ENCODE measurements at places on chromosomes 6 and 20.
A peak's percentile ranks its signal among the peaks of the same experiment; 100 is the strongest.

DNA sequence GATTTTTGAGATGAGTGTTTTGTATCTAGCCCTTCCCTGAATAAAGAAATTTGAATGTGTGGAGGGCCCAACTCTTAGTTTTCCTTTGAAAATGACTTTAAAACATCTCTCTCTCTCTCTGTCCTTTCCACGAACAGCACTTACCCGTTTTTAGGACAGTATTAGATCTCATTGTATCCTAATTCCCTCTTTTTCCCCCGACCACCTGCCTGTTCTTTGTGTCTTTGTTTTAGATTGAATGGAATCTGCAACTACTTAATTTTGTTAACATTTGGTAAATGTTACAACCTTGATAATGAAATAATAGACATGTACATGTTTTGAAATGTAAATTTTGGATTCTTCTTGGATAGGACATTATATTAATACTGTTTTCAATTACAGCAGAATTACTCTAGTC lies 3.1 kb downstream of the DSP start:
- no peak for DNase-seq

- DNase-seq = no peak
Measured at GRCh38 chr20:62147528-62147927, 4.0 kb downstream of the SS18L1 start.

GRCh38 chr20:59972037-59972801 lies 14.0 kb downstream of the CDH26 start:
- no peak for DNase-seq

DNA sequence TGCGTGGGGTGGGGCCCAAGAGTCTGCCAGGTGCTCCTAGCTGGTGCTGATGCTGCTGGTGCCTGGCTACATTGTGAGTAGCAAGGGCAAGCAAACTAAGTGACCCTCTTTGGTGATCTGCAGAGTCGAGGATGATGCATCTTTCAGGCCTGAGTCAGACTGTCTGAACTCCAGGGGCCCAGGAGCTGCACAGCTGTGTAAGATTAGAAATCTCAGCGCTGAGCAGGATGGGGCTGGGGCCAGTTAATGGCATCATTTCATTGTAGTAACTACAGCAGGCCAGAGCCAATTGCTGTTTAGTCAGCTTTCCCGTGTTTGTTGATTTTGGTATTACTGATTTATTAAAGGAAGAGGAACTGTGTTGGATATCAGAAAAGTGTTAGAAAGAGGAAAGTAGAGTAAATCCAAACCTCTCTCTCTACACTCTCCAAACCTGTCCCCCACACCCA lies 365.2 kb downstream of the PAX1 start:
- DNase-seq = no peak

GRCh38 chr6:137013738-137014602 lies 30.8 kb downstream of the IL20RA start:
- peak; percentile 9 for DNase-seq

DNA sequence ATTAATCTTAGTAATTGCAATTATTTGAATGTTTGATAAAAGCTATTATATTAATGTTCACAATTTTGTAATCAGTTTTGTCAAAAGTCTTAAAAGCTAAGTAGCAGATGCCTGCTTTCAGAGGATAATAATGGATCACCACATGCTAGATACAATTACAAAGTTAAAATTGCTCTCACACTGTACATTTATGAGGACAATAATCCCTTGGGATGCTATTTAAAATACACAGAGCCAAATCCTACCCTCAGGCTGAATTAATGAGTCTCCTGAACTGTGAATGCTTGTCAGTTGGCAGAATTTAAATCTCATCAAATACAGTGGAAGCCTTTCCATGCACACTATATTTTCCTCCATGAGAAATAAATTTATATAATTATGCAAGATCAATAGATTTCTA lies 153.3 kb upstream of the SYNCRIP start:
- DNase-seq = no peak

GRCh38 chr6:3775847-3776246 lies 24.3 kb upstream of the PXDC1 start:
- no peak for DNase-seq

DNA sequence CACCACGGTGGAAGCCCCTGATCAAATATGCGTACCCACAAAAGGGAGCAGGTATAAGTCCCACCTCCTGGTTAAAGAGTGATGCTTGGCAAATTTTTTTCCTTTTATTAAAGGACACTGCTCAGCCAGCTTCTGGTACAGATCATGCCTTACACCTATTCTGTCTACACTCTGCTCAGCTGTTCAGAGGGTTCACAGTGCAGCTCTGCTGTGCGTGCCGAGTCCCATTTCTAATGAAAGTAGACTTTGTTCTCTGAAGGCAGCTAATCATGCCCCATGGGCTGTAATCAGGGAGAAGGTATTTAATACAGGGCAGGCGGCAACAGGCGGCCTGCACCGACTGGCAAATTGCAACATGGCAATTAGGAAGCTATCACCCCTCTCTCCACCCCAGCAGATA lies 16.3 kb downstream of the LRRC73 start:
- DNase-seq = no peak

DNA sequence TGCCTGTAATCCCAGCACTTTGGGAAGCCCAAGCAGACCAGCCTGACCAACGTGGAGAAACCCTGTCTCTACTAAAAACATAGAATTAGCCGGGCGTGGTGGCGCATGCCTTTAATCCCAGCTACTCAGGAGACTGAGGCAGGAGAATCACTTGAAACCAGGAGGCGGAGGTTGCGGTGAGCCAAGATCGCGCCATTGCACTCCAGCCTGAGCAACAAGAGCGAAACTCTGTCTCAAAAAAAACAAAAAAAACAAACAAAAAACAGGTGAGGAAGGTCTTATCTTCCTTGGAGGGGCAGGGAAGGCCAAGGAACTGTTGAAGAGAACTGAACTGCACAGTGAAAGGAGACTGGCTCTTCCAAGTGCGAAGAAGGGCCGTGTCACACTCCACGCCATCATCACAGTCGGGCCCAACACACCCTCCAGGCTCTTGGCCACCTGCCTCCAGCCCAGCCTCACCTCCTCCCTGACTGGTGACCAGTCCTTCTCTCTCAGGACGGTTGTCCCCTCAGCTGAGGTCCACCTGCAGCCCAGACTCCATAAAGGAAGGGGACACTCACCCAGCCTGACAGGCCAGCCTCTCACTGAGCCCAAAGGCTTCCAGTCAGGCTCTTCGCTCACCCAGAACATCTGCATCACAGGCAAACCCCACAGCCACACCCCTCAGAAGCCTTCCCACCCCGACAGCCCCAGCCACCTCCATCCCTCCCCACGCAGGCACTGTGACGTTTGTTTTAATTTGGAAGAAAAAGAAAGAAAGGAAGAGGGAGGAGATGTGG lies 4.1 kb downstream of the ZC3H12D start:
- DNase-seq = no peak

DNA sequence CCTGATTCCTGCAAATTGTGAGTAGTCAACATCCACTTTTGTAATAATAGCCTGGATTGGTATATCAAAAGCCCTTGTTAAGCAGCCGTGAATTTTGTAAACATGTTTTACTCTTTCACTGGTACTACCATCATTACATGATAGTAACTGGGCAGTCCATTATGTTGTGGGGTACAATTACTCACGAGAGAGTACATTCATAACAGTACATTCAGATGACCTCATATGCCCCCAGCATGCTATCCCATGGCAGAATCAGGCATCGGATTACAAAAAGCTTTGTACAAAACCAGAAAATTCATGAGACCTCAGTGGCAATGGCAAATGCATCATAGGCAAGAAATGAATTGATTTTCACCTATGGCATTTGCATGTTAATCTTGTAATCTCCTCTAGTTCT lies 166.2 kb downstream of the EPM2A start:
- DNase-seq = no peak

DNA sequence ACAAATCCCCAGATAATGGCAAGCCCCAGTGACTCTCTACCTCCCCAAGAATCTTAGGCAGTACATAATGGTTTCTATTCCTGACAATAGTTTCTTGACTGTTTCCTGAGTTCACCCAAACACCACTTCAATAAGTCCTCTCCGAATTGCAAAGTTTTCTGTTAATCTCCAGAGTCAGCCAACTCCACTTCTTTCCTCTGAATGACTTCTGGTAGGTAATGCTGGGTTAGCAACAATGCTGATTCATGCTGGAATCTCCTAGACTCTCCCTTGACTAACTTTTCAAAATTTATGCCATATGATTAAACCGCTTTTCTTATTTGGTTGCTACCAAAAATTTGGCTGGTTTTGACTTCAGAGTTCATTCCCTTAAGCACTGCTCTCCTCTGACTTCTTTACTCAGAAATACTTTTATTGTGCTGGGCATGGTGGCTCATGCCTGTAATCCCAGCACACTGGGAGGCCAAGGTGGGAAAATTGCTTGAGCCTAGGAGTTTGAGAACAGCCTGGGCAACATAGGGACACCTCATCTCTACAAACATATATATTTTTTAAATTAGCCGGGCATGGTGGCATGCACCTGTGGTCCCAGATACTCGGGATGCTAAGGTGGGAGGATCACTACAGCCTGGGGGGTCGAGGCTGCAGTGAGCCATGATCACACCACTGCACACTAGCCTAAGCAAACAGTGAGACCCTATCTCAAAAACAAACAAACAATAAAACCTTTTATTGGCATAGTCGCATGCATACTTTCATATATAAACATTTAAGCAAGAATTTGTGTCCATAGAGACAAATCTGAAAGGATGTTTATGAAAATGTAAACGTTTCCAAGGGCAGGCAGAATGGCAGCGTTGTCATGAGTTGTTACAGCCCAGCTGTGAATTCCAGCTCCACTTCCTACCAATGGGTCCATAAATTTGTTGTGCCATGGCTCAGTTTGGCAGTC lies 249.3 kb upstream of the PLN start:
- DNase-seq = no peak

DNA sequence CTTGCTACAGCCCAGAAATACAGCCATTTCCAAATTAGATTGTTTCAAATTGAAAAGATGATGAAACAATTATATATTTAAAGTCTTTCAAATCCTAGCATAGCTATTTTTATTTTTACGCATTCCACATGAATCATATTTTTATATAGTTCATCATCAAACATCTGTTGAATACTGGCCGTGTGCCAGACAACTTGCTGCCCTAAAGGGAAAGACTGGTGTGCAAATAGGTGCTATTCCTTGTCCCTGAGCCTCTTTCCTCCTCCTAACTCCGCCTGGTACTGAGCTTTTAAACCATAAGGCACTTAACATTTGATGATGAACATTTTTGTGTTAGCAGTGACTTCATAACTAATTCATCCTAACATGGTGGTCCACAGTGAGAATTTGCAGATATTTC lies 18.7 kb upstream of the PLCG1 start:
- DNase-seq = no peak

DNA sequence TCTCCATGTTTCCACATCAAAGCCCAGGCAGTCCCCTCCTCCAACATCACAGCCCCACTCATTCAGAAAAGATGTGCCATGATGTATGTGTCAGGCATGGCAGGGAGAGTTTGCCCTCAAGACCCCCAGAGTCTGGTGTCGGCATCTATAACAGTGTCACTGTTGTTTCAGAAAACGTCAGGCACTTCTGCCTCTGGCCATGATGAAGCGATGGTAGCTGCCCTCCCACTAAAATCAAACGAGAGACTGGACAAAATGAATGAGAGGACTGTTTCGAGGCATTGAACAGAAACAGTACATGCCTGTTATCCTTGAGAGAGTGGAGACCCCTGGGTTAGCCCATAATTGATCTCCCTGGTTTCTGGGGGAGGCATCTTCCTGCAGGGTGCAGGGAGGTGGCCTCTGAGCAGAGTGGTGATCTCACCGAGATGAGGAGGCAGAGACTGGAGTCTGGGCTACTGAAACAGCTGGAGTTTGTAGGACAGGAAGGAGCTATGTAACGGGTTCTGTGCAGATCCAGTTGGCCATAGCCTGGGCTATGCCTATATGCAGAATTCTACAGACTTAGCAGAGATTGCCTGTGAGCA lies 144.5 kb downstream of the SYCP2 start:
- no peak for DNase-seq

GRCh38 chr6:81772741-81773140 lies 20.3 kb upstream of the TENT5A start:
- no peak for DNase-seq

DNA sequence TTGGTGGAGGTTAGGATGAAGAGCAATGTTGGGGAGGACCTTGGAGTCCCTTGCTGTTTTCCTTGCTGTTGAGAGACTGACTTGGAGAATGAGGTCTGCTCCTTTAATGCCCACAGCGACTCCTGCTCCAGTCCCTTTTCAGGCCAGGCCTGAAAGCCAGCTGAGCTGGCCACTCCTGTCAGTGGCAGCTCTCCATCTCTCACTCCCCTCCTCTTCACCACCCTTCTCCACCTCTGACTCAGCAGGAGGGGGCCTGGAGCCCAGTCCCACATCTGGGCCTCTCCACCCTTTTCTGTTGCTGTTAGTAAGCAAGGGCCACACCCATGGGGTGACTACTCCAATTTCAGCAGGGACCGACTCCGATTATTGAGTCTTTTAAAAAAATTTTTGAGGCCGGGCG lies 2.2 kb downstream of the SNX21 start:
- DNase-seq = no peak

GRCh38 chr6:130029163-130029562 lies 10.8 kb downstream of the L3MBTL3 start:
- DNase-seq = no peak

- DNase-seq = no peak
Measured at GRCh38 chr6:108654465-108655106, 93.9 kb downstream of the FOXO3 start.

DNA sequence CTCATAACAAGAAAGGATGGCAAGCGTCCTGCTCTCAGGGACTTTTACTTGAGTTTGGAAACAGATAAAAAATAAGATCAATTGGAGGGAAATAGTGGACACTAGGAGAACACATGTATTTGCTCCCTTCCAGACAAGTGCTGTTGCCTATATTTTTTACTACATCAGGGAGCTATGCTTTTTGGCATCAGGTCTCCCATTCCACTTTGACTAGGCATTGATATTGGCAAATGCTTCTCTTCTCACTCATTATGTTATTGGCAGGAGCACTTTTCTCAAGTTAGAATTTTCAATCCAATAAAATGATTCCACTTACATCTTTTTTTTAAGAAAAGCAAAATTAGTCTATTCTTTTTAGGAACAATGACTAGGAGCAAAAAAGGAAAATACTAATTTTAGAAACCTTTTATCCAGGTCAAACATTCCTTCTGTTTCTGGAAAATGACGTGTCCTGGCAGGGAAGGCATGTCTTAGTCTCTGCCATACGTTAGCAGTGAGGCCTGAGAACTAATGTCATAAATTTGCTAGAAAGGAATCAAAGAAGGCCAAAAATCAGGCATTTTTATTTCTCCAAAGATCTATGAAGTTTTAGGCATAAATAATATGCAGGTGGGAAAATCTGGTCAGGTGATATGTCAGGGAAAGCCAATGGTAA lies 21.4 kb downstream of the BCAS1 start:
- no peak for DNase-seq
